Stimulated activated CD8-positive, alpha-beta memory T cell treated with anti-CD3 and anti-CD28 coated beads, Interleukin-7, amount 100 ng/mL, for 1 hour (primary cell): ENCODE measurements at places on chromosomes 2 and 18.

GRCh38 chr2:46780411-46780800 lies 135.2 kb downstream of the MCFD2 start:
- no peak for DNase-seq

- DNase-seq, result no peak
Observed at GRCh38 chr2:203820969-203821368, 46.6 kb upstream of the CTLA4 start.

- no peak for DNase-seq
Observed at GRCh38 chr2:188256420-188256819, 35.3 kb upstream of the GULP1 start.

- DNase-seq, result no peak
Observed at GRCh38 chr2:70767079-70767698, 811 bp downstream of the ADD2 start.

DNA sequence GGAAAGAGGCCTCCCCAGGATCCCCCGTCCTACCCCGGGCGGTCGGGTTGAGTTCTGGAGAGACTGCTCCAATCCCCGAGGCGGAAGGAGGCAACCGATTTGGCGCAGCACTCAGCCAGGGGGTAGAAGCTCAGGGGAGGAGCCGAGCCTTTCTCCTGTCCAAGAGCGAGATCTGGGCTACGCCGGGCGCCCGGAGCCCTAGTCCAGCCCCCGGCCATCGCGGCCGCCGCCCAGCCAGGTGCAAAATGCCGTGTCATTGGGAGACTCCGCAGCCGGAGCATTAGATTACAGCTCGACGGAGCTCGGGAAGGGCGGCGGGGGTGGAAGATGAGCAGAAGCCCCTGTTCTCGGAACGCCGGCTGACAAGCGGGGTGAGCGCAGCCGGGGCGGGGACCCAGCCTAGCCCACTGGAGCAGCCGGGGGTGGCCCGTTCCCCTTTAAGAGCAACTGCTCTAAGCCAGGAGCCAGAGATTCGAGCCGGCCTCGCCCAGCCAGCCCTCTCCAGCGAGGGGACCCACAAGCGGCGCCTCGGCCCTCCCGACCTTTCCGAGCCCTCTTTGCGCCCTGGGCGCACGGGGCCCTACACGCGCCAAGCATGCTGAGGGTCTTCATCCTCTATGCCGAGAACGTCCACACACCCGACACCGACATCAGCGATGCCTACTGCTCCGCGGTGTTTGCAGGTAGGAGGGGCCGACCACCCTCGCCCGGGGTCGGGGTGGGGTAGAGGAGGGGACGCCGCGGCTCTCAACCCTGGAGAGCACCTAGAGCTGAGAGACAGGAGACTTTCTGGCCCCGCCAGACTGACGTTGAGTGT lies at the start of gene DYSF:
Gene DYSF, plus strand, starts transcription at position 158 of the 817 bp plus-strand sequence.
- no peak for DNase-seq

GRCh38 chr2:95351598-95351915 lies 51.0 kb upstream of the FAHD2A start:
- DNase-seq, result no peak

DNA sequence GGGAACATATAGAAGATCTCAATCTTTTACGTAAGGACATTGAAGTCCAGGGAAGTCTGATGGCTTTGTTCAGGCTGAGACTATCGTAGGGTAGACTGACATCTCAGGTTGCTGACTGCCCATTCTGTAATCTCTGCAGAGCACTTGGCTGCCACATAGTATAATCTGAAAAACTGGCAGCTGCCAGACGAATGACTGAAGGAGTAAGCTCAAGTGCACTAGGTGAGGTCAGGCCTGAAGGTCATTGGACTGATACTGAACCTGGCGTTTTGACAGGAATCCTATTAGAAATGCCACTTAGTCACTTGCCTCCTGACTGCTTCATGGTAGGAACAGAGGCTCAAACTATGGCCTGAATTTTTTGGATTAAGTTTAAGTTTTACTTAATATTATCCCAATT lies 23.5 kb downstream of the GPD2 start:
- DNase-seq, result no peak

DNA sequence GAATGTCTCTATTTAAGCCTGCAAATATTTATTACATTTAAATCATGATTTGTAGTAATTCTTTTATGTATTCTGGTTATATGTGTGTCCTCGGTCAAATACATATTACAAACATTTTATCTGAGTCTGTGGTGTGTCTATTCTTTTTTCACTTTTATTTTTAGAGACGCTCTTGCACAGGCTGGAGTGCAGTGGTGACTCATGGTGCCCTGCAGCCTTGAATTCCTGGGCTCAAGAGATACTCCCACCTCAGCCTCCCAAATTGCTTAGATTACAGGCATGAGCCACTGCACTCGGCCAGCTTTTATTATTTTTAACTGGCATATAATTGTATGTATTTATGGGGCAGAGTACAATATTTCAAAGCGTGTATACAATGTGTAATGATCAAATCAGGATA lies 47.5 kb downstream of the ARID5A start:
- no peak for DNase-seq

DNA sequence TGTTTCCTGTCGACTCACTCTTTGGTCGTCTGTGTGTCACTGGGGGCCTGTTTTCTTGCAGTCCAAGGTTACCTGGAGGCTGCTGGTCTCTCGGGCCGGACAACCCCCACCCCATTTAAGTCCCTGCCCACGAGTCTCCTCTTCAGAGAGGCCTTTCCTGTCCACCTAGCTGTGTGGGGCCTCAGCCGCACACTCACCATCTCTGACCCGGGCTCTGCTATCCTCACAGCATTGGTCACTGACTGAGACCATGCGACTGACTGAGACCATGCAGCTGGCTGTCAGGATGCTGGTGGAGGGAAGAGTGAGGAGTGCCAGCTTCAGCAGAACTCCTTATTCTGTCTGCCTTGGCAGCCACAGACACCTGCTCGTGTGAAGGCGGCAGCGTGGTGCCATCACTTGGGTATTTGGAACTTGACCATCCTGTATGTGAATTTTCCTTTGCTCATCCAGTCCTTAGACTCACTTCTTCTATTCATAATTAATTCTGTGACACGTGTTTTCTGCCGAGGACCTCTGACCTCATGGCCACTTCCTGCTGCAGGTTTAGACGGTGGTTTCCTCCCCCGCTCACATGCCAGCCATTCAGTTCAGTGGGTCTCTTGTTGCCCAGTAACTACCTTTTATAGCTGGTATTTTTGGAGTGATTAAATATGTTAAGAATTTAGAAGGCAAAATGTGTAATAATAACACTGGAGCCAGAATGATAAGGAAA lies 47.5 kb upstream of the ASB1 start:
- no peak for DNase-seq

DNA sequence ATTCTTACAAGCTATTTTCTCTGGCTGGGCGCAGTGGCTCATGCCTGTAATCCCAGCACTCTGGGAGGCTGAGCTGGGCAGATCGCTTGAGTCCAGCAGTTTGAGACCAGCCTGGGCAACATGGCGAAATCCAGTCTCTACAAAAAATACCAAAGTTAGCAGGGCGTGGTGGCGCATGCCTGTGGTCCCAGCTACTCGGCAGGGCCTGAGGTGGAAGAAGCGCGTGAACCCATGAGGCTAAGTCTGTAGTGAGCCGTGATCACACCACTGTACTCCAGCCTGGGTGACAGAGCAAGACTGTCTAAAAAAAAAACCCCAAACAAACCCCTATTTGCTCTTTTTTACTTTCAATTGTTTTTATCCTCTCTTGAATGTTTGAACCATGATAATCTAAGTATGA lies 37.0 kb downstream of the PPP4R1 start:
- no peak for DNase-seq

- DNase-seq, result no peak
Observed at GRCh38 chr18:79361766-79362522, 33.8 kb upstream of the NFATC1 start.

GRCh38 chr2:214989187-214989586 lies 149.2 kb downstream of the ABCA12 start:
- no peak for DNase-seq

GRCh38 chr2:86825693-86826381 lies 35.1 kb upstream of the CD8A start:
- DNase-seq, result no peak

GRCh38 chr2:47218066-47218581 lies 63.0 kb upstream of the STPG4 start:
- no peak for DNase-seq

- DNase-seq, result no peak
Observed at GRCh38 chr18:25826823-25827222, 263.6 kb downstream of the SS18 start.

DNA sequence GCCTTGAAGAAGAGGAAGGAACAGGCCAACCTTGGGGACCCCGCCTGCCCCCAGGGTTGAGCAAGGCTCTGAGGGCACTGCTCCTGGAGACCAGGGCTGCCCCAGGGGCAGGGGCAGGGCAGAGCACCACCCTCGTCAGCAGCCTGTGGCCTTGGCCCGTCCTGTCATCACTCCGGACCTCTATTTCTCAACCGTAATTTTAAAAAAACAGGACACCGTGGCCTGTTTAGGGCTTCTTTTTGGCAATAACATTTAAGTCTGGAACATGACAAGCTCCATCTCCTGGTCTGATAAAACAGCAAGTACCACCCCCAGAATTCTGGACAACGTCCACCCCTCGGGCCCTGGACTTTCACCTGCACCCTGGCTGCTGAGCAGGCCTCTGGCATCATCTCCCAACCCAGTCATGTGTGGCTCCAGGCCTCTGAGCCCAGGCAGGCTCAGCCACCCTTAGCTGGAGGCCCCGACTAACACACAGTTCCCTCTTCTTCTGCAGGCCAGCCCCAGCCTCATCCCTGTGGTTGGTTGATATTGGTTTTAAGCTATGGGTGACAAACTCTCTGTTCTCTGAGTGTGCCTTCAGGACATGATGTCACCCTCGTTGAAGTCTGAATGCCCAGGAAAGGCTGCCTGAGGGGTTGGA lies 22.6 kb upstream of the ID2 start:
- no peak for DNase-seq

- DNase-seq, result no peak
Observed at GRCh38 chr2:21567395-21567794, 443.6 kb downstream of the TDRD15 start.

DNA sequence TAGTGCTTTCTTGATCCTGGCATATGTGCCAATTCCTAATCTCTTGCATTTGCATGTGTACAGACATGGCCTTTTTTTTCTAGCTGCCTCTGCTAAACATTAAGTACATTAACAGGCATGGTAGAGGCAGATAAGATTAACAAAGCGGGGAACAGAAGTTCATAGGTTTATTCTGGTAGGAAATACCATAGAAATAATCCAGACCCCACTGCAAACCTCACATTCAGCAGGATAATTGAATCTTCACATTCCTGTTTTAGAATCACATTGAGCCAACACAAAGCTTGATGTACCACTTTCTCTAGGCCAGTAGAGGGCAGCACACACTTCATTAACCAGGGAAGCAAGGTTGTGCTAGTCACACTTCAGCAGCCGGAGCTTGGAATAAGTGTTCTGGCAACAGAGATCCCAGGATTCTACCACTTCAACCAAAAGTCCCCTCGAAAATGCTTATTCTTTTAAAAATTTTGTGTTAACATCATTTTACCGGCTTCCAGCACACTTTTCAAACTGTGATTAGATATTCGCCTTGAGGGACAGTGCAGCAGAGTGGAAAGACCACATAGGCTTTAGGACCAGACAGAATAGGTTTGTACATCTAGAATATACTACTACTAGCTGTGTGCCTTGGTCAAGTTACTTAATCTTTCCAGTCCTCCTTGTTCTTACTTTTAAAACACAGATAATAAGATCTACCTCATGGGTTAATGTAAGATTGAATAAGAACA lies 420.2 kb upstream of the CHST9 start:
- DNase-seq, result no peak

DNA sequence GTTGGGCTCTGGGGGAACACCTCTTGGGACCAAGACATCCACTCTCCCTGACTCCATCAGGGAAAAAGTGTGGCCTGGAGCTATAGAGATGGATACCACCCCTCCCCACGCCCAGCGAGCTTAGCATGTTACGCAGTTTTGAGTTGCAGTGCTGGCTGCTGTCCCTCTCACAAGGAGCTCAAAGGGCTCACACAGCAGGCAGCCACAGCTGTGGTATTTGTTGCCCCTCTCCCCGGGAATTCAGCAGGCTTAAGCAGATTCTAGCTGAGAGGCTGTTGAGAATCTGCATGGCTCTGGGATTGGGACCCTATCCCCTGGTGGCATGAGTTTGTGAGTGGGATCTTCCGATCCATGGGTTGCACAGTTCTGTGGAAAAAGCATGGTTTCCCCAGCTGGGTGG lies 673.1 kb upstream of the FSHR start:
- DNase-seq, result no peak

DNA sequence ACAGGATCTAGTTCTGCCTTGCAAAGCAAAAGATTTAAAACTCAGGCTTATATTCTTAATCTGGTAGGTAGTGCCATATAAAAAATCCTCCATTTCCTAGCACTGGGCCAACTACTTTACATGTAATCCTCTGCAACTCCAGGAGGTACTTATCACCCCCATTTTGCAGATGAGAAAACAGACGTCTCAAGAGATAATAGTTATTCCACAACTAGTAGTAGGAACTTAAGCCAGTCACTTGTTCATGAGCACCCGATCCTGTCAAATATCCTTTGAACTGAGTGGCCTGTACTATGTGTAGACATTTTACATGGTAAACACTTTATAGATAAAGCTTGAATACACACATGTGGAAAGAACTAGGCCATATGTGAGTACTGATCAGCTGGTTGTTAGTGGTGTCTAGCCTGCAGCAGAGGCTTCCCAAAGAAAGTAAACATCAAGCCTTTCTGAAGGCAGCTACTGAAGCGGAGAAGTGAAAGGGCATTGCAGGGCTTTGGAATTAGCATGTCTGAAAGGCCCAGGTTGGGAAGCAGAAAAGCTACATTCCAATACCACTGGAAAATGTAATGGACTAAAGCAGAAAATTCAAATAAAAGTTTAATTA lies 48.0 kb downstream of the NAB1 start:
- DNase-seq, result no peak

- no peak for DNase-seq
Observed at GRCh38 chr2:219724628-219725027, 97.2 kb downstream of the SLC4A3 start.

DNA sequence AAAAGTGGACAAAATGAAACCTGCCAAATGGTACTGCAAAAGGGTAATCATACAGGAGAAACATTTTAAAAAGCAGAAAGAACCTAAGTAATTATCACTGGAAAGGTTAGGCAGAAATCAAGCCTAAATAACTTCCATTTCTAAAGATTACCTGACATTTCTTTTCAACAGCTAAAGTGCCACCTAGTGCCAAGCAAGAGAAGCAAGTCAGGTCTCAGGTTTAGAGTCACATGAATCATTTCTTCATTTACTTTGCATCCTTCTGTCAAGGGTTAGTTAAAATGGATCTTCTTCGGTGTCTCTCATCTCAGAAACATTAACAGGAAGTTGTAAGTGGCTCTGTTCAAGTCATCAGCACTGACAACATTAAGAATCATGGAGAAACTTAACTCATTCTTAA lies 90.3 kb downstream of the AKAIN1 start:
- no peak for DNase-seq

- no peak for DNase-seq
Observed at GRCh38 chr2:45232818-45233217, 223.6 kb upstream of the SIX2 start.

GRCh38 chr18:3690764-3691066 lies 240.7 kb downstream of the TGIF1 start:
- no peak for DNase-seq

- DNase-seq, result no peak
Observed at GRCh38 chr18:54801374-54801773, 26.9 kb upstream of the RAB27B start.
